ENCODE measurements at places on chromosomes 5 and 9. TPM values are rescaled to one million over a fixed set of nuclear protein-coding genes. Genes with fewer than 3 reads are reported as not detected.

DNA sequence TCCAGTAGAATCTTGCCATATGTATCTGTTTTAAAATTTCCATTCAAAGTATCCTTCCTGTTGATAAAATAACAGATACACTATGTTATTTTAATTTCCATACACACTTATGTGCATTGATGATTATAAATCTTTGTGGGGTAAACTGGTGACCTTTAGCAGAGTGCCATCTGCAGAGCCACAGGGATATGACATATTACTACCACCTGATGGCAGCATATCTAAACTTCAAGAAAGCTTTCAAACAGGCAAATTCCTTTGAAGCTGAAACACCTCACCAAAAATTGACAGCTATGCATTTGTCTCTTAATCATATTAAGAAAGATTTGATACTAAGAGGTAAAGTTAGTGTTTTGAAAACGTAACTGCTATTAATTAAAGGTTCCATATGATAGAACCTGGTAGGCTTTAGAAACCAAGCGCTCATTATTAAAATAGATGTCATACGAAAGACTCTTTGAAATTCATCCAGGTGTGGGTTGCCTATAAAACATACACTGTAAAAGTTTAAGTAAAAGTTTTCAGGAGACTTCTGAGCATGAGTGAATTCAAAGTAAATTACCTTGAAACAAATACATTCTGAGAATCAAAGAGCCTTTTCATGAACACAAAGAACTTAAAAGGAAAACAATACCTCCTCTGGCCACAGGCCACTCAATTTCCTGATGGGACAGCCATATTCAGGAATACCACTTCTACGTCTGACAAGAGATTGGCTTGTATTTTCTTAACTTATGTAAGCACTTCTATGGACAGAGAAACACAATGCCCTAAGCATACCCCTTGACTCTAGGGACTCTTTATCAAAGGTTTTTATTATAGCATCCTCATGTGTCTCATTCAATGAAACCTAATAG is 93.3 kb downstream of the KIAA0825 start:
- DNase-seq = no peak

GRCh38 chr5:96957254-96958049 is 21.6 kb downstream of the LNPEP start:
- DNase-seq = no peak

- no peak for DNase-seq
Observed at GRCh38 chr9:101201630-101202029, 173.1 kb downstream of the PLPPR1 start.

The PGM5 gene
- total RNA-seq = 0.22 TPM

The FOXD4L3 gene
- not detected for total RNA-seq

DNA sequence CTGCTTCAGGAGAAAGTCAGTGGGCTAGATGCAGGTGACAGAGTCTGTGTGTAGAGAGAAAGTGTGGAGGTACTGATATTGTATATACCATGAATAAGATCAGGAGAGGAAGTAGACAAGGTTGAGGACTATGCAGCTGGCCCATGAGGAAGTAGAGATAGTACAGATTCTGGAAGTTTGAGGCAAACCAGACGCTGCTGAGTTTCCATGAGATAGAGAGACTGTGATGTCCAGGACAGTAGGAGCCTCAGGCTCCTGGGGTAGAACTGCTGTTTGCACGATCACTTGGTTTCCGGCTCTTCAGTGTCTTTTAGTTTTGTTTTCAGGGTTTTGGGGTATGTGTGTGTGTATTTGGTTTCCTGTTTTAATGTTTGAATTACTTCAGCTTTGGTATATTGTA is 13.6 kb downstream of the OTULINL start:
- no peak for DNase-seq

The IFNA7 gene
- total RNA-seq = not detected

GRCh38 chr5:14506140-14506538 is 75.5 kb upstream of the OTULINL start:
- no peak for DNase-seq

The MAMDC2 gene
- total RNA-seq = 0.12 TPM

The OTP gene
- total RNA-seq = not detected

- DNase-seq = no peak
Observed at GRCh38 chr5:123450114-123450513, 26.9 kb upstream of the CEP120 start.

DNA sequence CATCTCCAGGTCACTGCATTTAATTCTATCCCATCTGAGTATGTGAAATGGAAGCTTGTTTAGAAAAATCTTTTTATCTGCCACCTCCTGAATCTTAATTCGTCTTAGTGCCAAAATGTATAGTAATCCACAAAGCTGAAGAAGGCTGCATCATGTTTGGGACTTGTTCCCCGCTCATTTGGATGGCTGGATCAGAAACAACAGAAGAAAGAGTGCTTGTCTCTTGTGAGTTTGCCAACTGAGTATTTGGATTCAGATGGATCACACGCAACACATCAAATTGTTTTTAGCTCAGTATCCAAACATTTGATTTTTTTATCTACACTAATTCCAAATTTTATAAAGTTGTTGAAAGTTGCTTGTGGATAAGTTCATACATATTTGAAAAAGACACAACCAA is 197.2 kb upstream of the PAPPA start:
- DNase-seq = no peak

GRCh38 chr9:128552744-128553440 is 505 bp downstream of the SPTAN1 start:
- DNase-seq = no peak

DNA sequence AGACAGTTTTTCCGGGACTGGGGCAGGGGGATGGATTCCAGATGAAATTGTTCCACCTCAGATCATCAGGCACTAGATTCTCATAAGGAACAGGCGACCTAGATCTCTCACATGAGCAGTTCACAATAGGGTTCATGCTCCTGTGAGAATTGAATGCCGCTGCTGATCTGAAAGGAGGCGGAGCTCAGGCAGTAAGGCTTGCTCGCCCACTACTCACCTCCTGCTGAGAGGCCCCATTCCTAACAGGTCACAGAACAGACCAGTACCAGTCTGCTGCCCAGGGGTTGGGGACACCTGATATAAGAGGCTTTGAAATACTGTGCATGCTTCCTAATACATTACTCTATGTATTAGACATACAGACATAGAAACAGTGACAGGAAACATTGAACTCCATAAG is 41.1 kb downstream of the PTPRD start:
- no peak for DNase-seq

DNA sequence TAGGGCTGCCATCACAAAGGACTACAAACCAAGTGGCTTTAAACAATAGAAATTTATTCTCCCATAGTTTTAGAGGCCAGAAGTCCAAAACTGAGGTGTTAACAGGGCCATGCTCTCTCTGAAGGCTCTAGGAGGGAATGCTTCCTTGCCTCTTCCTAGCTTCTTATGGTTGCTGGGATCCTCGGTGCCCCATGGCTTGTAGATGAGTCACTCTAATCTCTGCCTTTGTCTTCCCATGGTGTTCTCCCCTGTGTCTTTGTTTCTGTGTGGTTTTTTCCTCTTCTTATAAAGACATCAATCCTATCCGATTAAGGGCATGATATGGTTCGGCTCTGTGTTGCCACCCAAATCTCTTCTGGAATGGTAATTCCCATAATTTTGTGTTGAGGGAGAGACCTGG is 178.8 kb upstream of the NREP start:
- DNase-seq = no peak

The HEXB gene
- total RNA-seq = 52.0 TPM

- no peak for DNase-seq
Observed at GRCh38 chr5:107724642-107725041, 53.9 kb upstream of the EFNA5 start.

DNA sequence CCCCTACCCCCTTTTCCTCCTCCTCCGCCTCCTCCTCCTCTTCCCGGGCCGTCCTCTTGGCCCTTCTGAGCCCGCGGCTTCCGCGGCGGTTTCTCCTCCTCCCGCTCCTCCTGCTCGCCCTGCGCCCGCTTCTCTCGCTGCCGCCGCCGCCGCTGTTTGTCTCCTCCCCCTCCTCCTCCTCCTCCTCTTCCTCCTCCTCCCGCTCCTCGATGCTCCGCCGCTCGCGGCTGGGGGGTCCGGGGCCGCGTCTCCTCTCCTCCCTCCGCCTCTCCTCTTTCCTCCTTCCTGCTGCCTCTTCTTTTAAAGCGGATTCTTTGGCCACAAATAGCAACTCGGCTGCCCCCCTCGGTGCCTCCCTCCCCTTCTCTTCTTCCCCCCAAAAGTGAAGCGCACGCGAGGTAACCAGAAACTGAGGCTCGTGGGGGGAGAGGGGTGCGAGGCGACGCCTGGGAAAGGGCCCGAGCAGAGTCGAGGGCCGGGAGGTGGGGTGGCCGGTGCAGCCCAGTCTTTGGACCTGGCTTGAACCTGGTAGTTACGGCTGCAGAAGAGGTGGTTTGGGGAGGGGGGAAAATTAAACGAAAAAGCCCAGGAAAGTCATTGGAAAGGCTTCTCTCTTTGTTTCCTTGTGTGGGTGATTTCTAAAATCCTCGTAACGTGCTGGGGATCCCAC is 1058.5 kb upstream of the DMAC1 start:
- DNase-seq = no peak

- DNase-seq = no peak
Observed at GRCh38 chr9:121450241-121450640, 49.4 kb downstream of the GGTA1 start.

The OR1Q1 gene
- not detected for total RNA-seq

- peak; percentile 38 for DNase-seq
Observed at GRCh38 chr5:141692919-141693725, 11.1 kb upstream of the ARAP3 start.

DNA sequence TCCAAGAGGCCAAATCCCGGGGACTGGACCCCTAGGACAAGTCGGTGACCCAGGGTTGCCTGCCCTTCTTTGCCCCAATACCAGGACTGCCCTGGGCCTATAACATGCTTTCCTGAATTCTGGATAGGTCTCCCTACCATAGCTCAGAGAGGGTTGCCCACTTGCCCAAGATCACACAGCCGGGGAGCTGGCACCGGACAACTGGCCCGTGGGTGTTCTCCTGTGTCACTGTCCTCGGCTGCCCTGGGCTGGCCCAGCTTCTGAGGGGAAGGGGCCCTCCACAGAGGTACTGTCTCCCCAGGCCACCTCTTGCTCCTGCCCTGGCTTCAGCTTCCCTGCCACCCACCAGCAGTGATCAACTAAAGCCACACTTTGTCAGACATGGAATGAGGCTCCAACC is 28.8 kb upstream of the TTLL11 start:
- DNase-seq = no peak

DNA sequence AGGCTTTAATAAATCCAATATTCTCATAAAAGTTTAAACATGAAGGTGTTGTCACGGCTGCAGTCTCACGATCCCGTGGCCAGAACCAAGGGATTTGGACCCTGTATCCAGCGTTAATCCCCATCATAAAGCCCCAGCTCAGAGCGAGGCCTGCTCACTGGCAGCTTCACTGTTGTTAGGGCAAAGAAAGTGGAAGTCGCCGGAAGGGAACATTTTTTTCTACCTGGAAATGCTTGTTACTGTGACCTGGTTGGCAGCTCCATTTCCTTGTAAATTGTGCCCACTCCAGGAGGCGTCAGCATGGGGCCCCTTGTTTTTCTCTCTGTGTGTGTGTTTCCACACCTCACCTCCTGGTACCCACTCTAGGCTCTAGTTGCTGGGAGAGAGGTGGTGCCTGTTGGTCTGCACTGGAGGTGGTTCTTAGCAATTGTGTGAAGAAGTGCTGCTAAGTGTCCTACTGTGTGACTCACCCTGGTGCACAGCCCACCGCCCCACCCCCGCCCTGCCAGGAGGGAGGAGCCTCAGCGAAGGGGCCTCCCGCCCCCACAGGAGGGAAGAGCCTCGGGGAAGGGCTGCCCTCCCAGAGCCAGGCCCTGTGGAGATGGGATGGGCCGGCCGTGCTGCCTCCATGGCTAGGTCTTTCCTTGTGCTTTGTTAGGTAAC is 105.1 kb downstream of the EHMT1 start:
- DNase-seq = no peak

DNA sequence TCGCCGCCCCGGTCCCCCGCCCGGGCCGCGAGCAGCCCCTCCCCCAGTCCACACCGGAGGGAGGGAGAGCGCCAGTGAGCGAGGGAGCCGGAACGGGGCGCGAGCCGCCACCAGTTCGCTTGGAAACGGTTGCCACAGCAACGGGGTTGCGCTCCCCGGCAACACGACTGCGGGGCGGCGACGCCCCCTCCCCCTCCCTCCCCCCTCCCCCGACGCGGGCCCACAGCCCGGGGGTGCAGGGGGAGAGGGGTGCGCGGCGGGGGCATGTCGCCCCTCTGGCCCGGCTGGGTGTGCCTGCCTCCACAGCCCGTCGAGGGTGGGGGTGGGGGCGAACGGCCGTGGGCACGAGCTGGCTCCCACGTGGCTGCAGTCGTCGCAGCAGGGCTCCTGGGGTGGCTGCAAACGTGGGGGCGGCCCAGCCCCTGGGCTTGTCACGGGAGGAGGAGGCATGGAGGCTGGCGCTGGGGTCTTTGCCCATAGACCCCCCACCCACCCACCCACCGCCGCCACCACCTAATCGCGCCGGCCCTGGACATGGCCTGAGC is 524 bp downstream of the PRR7 start:
- peak; percentile 72 for DNase-seq

DNA sequence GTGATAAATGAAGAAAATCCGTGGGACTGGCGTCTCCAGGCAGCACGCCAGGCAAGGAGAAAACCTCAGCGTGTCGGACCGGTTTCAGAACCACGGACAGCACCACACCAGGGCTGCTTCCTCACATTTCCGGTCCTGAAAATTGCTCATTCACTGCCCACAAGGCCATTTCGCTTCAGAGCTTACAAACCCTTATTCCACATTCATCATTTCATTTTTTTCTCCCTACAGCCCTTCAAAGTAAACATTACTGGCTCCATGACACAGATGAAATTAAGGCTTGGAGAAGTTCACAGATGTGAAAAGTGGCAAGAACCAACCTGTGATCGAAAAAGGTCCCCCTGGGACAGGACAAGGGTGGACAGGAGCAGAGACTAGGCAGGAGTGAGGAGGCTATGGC is 1.5 kb upstream of the GPRIN1 start:
- DNase-seq = peak; percentile 76

GRCh38 chr9:32839013-32839885 is 55.9 kb downstream of the TMEM215 start:
- no peak for DNase-seq

GRCh38 chr9:89426384-89426961 is 71.4 kb downstream of the SEMA4D start:
- no peak for DNase-seq

DNA sequence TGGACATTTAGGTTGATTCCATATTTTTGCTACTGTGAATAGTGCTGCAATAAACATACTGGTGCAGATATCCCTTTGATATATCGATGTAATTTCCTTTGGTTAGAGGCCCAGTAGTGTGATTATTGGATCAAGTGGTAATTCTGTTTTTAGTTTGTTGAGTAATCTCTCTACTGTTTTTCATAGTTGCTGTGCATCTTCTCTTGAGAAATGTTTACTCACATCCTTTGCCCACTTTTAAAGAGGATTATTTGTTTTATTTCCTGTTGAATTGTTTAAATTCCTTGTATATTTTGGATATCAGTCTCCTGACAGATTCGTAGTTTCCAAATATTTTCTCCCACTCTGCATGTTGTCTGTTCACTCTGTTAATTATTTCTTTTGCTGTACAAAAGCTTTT is 352.6 kb upstream of the TARS1 start:
- DNase-seq = no peak

DNA sequence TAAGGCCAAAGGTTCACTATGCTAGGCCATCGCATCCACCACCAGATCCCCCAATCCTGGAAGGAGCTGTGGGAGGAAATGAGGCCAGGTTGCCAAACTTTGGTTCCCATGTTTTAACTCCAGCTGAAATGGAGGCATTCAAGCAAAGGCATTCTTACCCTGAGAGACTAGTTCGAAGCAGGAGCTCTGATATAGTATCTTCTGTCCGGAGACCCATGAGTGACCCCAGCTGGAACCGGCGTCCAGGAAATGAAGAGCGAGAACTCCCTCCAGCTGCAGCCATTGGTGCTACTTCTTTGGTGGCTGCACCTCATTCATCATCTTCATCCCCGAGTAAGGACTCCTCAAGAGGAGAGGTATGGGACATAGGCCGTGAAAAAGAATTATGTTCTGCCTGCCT is 75.6 kb downstream of the GAPVD1 start:
- no peak for DNase-seq
